ENCODE measurements at places on chromosomes 6 and 20. TPM values are rescaled to one million over a fixed set of nuclear protein-coding genes. Genes with fewer than 3 reads are reported as not detected.

Gene TDRD6
- total RNA-seq, result 0.05 TPM

Gene ENPP1
- 15.7 TPM for total RNA-seq

Gene TFAP2D
- not detected for total RNA-seq

Gene HELZ2
- total RNA-seq, result 32.7 TPM

Gene PTK6
- 0.18 TPM for total RNA-seq

Gene SNX9
- total RNA-seq, result 26.7 TPM

Gene MEI4
- total RNA-seq, result not detected

Gene PAK5
- total RNA-seq, result not detected

Gene BMP2
- total RNA-seq, result 35.0 TPM

Gene PDYN
- total RNA-seq, result not detected

Gene DOK5
- 19.8 TPM for total RNA-seq

Gene PBOV1
- total RNA-seq, result not detected

Gene HSPA1L
- 1.2 TPM for total RNA-seq

Gene CLPSL2
- not detected for total RNA-seq

Gene ZNF184
- 7.2 TPM for total RNA-seq

Gene NMBR
- not detected for total RNA-seq

Gene CGA
- not detected for total RNA-seq

Gene ESR1
- under 0.01 TPM for total RNA-seq

Gene PLAGL2
- 4.8 TPM for total RNA-seq

Gene HSPA12B
- not detected for total RNA-seq

Gene FNDC1
- not detected for total RNA-seq

Gene SYS1
- total RNA-seq, result 18.5 TPM

Gene TCF21
- total RNA-seq, result 1.4 TPM

Gene TRIM38
- 11.6 TPM for total RNA-seq

Gene FAM83C
- total RNA-seq, result not detected

Gene RSPH9
- 0.65 TPM for total RNA-seq

Gene OOEP
- not detected for total RNA-seq

Gene SLC24A3
- 6.5 TPM for total RNA-seq

Gene POPDC3
- total RNA-seq, result 13.7 TPM

Gene EYS
- 0.05 TPM for total RNA-seq

Gene KCNQ5
- 5.0 TPM for total RNA-seq

Gene FAM83B
- total RNA-seq, result not detected

Gene LCA5
- 5.2 TPM for total RNA-seq

Gene RNF182
- total RNA-seq, result 0.30 TPM

Gene FERMT1
- 10.9 TPM for total RNA-seq

Gene ZFAND3
- 42.1 TPM for total RNA-seq

Gene DNMT3B
- 1.5 TPM for total RNA-seq

Gene CTAGE9
- total RNA-seq, result not detected

Gene MLIP
- not detected for total RNA-seq

Gene MYH7B
- total RNA-seq, result not detected

Gene SNRNP48
- total RNA-seq, result 16.6 TPM

Gene SCUBE3
- 4.2 TPM for total RNA-seq

Gene COL12A1
- total RNA-seq, result 534 TPM
